H9 (cell line): ENCODE measurements at places on chromosomes 1 and 21. TPM values are rescaled to one million over a fixed set of nuclear protein-coding genes. Genes with fewer than 3 reads are reported as not detected.

- H3K27me3 ChIP-seq, result no peaks in the 10 kb centered on the region
- no peak for DNase-seq
Measured at GRCh38 chr1:97651250-97651649, 269.6 kb downstream of the DPYD start.

- no peaks in the 10 kb centered on the region for H3K36me3 ChIP-seq
- H3K4me1 ChIP-seq, result peaks cover 2% of the 10 kb centered on the region; the same call in 1 of the 2 replicates
- H3K27ac ChIP-seq, result no peak overlapping the region
- H3K27me3 ChIP-seq, result no peaks in the 10 kb centered on the region
Measured at GRCh38 chr1:97097404-97097925, 375.9 kb downstream of the PTBP2 start.

The S100A9 gene
- total RNA-seq, result not detected in 2 replicates

GRCh38 chr1:152577168-152577567, 3.1 kb downstream of the LCE3D start:
- H3K4me3 ChIP-seq, result no peak overlapping the region
- H3K27ac ChIP-seq, result no peak overlapping the region
- H3K27me3 ChIP-seq, result no peaks in the 10 kb centered on the region
- DNase-seq, result no peak
- no peaks in the 10 kb centered on the region for H3K4me1 ChIP-seq

The F13B gene
- not detected in 2 replicates for total RNA-seq

- H3K27me3 ChIP-seq, result no peaks in the 10 kb centered on the region
- H3K36me3 ChIP-seq, result peaks cover 27% of the 10 kb centered on the region
- H3K27ac ChIP-seq, result no peak overlapping the region
- no peaks in the 10 kb centered on the region for H3K4me1 ChIP-seq
Measured at GRCh38 chr1:117871013-117871412, 58.4 kb downstream of the GDAP2 start.

- no peak overlapping the region for H3K27ac ChIP-seq
- DNase-seq, result no peak
- H3K4me1 ChIP-seq, result peaks cover 2% of the 10 kb centered on the region; the same call in 1 of the 2 replicates
- no peaks in the 10 kb centered on the region for H3K27me3 ChIP-seq
Measured at GRCh38 chr21:25979845-25980616, 190.5 kb downstream of the APP start.

DNA sequence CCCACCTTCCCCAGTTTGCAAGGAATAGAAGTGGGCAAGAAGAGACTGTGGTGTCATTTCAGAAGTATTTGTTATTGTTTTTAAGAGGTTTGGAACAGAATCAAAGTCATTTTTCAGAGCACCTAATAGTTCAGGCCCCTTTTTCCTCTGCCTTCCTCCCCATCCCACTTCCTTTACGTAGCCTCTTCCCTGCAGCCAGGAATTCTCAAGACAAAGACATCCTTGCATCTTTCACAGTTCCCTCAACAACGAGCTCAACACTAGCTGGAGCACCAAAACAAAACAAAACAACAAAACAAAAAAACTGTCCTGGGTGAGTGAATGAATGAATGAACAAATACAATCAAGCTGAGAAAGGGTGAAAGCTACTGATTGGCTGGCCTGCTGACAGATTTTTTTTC, 7.0 kb downstream of the PALMD start:
- H3K4me3 ChIP-seq, result no peak overlapping the region
- no peaks in the 10 kb centered on the region for H3K27me3 ChIP-seq
- DNase-seq, result no peak
- H3K27ac ChIP-seq, result no peak overlapping the region
- peaks cover 4% of the 10 kb centered on the region for H3K4me1 ChIP-seq
